ENCODE measurements at places on chromosomes 7 and 10.

DNA sequence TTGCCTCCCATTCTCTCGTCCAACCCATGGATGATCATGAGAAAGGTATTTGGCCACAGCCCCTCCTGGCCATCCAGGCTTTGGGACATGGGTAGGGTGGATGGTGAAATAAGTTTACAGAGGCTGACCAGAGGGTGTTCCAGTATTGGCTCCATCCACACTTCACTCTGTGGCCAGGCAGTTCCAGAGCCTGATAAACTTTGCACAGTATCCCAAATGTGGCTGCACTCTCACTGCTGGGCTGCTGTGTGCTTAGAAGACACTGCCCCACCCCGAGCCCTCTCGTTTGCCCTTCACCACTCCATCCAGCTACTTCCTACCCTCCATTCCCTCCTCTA lies 72.0 kb upstream of the ZMIZ1 start:
- DNase-seq = no peak

DNA sequence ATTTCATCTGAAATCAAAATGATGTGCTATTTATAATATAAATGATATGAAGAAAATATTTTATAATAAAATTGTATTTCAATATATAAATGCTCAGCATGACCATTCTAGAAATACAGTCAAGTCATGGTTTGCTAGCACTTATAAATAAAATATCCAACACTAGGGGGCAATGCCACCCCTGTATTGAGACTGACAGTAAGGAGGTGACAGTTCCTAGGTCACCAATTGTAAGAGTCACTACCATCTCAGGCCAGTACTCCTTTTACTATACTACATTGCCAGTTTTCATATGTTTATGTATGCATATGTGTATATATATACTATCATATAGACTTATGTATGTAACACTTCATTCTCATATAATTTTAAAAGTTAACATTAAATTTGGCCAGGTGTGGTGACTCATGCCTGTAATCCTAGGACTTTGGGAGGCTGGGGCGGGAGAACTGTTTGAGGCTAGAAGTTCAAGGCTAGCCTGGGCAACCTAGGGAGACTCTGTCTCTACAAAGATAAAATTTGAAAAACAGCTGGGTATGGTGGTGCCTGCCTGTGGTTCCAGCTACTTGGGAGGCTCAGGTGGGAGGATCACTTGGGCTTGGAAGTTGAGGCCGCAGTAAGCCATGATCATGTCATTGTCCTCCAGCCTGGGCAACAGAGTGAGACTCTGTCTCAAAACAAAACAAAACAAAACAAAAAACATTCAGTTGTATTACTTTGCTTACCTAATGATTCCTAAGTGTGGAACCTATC lies 2.4 kb upstream of the CNOT4 start:
- DNase-seq = no peak

- DNase-seq = no peak
These were observed 1367.1 kb downstream of the XPNPEP1 start for GRCh38 chr10:108556186-108556585.

DNA sequence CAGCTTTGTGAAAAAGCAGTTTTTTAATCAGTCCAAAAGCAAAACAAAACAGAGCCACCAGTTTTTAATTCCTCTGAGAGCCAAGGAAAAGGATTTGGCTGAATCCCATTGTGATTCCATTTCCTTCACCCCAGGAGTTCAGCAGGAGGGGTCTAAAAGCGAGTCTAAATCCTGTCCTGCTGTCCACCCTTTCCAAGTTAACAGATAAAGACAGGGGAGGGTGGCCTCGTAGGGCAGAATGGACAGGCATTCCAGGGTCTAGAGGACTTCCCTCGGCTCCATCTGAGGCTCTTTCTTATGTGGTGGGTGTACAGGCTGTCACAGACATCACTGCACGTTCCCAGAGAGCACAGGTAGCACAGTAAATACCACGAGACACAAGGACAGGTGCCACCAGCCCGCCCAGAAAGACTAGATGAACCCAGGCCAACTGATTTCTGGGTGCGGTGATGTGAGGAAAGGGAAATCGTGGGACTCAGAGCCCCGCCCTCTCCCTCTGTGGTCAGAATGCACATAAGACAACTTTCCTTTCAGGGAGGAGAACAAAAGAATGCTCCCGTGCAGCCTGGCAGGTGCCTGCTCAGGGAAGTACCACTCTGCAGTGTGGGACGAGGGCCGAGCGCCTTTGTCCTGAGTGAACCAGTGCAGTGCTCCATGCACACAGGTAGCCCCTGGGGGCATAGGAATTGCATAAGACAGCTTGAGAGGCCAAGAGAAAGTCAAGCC lies 119.7 kb downstream of the ABLIM1 start:
- no peak for DNase-seq

- no peak for DNase-seq
These were observed 101.7 kb downstream of the HOXA1 start for GRCh38 chr7:26993816-26994810.

- no peak for DNase-seq
These were observed 79.1 kb downstream of the VTI1A start for GRCh38 chr10:112526139-112526538.

DNA sequence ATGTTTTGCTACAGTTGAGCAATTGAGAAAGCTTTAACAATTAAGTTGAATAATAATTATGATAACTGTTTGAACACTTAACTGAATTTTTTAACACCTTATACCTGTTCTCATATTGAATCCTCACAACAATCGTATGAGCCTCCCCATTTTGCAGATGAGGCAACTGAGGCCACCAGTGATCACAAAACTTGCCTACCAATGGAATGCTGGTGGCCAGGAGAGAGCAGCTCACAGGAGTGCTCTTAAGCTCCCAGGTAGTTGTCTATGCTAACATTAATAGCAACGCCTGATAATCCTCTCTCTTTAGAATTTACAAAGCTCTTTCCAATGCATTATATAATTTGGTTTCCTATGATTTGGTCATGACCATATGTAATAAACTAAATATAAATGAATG lies 21.6 kb downstream of the GPNMB start:
- no peak for DNase-seq

DNA sequence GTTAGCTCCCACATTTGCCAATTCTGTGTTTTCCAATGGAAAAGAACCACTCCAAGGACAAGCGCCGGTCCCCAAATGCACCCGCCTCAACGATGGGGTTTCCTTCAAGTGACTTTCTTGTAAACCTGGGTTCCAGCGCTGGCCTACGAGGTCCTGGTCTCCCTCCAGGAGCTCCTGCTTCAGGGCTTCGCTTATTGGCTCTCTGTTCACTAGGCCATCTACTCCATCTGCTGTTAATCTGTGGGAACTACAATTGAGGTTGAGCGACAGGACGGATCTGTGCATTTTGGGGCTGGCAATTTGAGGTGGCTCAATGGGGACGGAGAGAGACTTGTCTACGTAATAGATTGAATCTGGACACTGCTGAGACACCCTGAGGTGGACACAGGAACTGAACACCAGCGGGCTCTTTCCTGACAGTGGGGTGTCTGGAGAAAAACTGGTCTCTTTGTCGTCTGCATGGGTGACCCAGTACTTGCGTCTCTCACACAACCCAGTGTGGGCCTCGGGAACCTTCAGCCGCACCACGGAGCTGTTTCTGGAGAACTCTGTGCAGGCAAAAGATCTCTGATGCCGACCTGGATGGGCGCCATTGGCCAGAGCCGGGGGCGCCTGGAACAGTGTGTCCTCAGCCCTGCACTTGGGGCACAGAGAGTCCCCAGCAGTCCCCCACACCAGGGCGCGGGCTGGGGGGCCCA lies 115.9 kb upstream of the ADAM12 start:
- no peak for DNase-seq

DNA sequence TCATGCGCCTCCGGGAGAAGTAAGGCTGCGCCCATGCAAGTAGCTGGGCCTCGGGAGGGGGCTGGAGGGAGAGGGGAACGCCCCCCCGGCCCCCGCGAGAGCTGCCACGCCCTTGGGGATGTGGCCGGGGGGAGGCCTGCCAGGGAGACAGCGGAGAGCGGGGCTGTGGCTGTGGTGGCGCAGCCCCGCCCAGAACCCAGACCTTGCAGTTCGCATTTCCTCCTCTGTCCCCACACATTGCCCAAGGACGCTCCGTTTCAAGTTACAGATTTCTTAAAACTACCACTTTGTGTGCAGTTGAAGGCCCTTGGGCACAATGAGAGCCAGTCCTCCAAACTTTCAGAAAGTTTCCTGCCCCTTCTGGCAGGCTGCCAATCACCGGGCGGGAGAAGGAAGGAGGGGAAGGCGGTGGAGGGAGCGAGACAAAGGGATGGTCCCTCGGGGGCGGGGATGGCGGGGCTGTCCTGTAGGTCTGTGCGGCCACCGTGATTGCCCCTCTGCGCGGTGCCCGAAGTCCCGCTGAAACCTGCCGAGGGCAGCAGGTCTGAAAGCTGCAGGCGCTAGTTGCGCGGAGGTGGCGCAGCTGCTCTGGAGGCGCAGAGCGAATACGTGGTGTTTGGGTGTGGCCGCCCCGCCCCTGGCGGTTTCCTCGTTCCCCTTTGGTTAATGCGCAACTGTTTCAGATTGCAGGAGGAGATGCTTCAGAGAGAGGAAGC lies 2.1 kb downstream of the VIM start:
- DNase-seq = peak; percentile 93

DNA sequence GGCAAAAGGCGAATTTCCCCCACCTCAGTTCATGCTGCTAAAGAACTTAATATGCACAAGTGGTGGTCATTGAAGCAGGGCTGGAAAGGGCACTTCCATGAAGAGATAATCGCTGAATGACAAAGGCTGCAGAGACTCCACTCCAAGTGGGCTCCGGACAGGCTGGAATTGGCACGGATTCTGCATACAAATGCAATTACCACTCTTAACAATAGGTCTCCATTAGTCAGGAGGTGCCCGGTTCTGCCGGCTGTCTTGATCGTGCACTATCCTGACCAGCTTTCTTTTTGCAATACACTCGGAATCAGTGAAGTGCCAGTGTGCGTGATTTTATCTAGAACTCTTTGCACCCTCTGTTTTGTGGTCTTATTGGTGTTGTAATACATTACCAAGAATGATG lies 49.7 kb downstream of the INSYN2A start:
- DNase-seq = no peak

GRCh38 chr10:22823109-22823508 lies 104.7 kb upstream of the ARMC3 start:
- no peak for DNase-seq

GRCh38 chr10:12958546-12959110 lies 42.9 kb downstream of the CCDC3 start:
- no peak for DNase-seq

GRCh38 chr10:119120413-119120867 lies 16.5 kb downstream of the DENND10 start:
- DNase-seq = peak; percentile 37

DNA sequence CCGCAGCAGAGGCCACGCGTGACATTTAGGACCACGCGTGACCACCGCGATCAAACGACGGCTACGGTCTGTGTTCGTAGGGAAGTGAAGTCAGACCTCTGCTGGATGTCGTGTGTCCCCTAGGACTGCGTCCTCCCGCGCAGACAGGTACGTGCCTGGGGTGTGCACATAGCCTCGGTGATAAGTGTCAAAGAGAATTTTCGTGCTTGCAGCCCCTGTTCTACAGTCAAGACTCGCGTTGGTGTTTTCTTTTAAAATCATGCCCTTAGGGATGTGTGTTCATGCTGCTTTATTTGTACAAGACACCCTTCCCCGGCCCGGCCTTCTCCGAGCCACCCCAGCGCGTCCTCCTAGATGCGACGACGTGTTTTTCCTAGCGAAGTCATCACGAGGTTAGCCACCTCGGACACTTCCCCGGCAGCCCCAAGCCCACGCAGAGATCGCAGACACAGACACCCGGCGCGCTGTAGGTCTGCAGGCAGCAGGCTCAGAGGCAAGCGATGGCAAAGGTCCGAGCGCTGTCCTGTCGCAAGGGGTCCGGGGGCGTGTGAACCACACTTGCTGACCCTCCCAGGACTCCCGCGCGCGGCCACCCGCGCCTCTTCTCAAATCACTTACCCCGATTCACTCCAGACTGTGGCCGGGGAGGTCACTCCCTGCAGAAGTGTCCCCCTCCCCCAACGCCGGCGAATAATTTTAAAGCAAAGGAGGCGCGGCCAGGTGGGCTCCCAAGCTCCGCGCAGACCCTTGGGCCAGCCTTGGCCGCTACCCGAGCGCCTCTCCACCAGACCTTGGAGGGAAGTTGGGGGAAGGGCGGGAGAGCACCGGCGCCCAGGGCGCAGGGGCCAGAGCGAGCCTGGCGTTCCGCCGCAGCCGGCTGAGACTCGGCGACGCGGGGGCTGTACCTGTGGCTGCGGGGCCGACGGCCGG lies 552 bp downstream of the MKX start:
- DNase-seq = no peak

GRCh38 chr7:94943134-94943533 lies 35.7 kb downstream of the PPP1R9A start:
- no peak for DNase-seq

DNA sequence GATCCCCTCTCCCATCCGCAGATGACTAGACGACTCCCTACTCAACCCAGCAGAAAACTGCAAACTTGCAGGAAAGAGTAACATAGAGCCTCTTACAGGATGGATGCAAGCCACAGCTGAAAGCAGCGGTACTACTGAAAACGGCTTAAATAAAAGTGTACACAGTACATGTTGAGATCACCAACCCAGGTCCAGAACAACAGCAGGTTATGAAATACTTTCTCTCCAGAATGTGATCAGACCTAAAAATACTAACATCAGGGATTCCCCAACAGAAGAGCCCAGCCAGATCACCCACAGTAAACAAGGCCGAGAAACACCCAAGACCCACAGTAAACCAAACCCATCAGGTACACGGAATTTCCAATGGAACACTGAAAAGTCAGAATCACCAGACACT lies 13.2 kb downstream of the ATE1 start:
- no peak for DNase-seq

DNA sequence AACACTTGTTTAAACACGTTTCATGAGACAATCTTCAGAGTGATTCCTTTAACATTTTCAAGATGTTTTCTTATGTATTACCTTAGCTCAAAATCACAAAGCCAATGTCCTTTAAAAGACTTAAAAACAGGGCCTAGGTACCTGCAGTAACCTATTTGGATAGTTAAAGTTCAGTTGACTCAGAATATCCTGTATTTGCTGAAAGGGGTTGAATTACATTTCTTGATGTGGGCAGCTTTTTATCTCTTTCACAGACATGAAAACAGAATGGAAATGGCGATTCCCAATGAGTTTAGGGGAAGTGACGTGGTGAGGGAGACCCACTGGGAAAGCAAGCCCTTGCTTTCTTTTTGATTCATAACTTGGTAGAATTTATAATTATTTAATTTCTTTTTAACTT lies 324.4 kb upstream of the AOAH start:
- DNase-seq = no peak

DNA sequence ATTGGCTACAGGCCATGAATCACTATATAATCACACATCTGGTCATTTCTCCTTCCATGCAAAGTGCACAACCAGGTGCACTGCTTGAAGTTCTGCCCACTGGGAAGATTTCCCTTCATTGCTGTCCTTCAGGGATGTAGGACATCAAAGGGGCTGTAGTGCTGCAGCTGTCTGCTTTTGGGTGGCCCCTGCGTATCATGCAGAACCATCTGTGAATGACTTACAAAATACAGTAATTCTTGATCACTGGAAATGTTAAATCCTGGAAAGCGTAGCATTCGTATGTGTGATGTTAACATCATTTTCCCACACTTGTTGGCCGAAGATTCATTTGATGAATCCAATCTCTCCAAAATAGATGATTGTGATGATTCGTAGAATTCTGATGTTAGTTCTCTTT lies 22.4 kb downstream of the AKR1C3 start:
- DNase-seq = no peak

- DNase-seq = no peak
These were observed 16.0 kb upstream of the DLX6 start for GRCh38 chr7:96989241-96989858.

All from central memory CD8-positive, alpha-beta T cell (primary cell).